ENCODE measurements at places on chromosomes 12 and 14. TPM values are rescaled to one million over a fixed set of nuclear protein-coding genes. Genes with fewer than 3 reads are reported as not detected.
A peak's percentile ranks its signal among the peaks of the same experiment; 100 is the strongest.

GRCh38 chr14:89304972-89305703 lies 111.9 kb downstream of the FOXN3 start:
- peak; percentile 43 for DNase-seq

Gene MIP
- not detected for total RNA-seq

Gene APOF
- total RNA-seq, result not detected

- no peak for DNase-seq
Measured at GRCh38 chr12:26828280-26829073, 4.5 kb downstream of the ITPR2 start.

DNA sequence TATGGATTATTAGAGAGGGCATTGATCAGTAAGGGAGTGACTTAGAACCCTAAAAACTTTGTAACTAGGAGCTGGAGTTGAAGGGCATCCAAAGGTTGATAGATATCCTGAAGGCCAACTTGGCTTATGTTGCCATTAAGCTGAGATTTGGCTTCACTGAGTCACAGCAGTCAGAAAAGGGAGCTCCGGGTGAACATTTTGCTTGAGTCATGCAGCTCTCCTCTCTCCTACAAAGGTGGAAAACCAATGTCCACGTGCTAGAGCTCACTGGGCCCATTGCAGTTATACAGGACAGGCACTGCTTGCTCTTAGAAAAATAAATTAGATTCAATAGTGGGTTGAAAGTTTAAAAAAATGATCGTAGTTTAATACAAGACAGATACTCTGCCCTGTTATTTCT lies 87.3 kb upstream of the LRIG3 start:
- DNase-seq, result no peak

- DNase-seq, result peak; percentile 39
Measured at GRCh38 chr12:102540815-102541385, 60.5 kb upstream of the IGF1 start.

GRCh38 chr14:60971271-60971670 lies 9.6 kb downstream of the TRMT5 start:
- DNase-seq, result no peak

- no peak for DNase-seq
Measured at GRCh38 chr12:3139760-3140159, 62.6 kb downstream of the TSPAN9 start.

DNA sequence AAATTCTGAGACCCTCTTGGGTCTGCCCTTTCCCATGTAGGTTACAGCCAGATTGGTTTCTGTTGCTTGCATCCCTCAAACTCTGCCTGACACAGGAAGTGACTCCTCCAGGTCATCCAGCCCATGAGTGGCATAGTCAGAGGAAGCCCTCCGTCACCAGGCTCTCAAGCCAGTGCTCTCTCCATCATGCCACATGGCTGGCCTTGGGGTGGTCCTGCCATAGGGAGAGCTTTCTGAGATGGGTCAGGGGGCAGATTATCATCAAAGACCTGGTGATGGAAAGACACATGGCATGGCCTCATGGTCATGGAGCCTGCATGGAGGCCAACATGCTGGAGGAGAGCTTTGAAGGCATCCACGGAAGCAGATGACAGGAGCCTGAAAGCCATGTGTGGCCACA lies 15.4 kb upstream of the CLMN start:
- DNase-seq, result no peak

Gene KMT2D
- total RNA-seq, result 53.4 TPM

GRCh38 chr12:58074259-58074658 lies 132.9 kb downstream of the ATP23 start:
- DNase-seq, result no peak

GRCh38 chr12:107501681-107502080 lies 183.9 kb upstream of the PWP1 start:
- no peak for DNase-seq

DNA sequence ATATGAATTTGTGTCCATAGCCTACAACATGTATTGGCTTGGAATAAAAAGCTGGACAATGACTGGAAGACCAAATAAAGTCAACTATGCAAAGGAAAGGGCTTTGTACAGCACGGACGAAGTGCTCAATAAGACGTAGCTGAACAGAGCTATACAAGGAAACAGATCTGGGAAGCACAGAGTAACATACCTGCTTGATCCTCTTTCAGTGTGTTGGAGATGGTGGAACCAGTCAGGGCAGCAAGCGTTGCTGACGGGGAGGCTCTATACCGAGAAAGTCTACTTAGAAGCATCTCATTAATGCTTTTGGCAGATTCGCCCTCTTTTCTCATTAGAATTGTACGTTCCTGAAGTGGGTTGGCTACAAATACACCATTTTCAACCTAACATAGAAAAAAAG lies 99.3 kb downstream of the HECTD4 start:
- no peak for DNase-seq

Gene MYO1H
- total RNA-seq, result not detected

Gene ACRBP
- total RNA-seq, result not detected

DNA sequence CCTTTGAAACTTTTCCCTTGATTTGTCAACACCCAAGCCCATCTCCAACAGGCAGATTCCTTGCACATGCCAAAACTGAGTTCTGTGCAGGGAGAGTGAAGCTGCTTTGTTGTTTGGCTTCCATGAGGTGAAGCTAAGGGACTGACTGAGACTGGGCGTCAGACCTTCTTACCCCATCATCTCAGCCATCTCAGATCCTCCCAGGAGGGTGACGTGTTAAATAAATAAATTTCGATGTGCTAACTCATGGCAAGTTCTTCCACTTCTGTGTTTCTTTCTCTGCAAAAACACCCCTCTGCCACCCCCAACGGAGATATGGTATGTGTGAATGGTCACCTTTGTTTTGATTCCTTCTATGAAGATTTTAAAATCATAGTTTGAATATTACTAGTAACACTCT lies 17.8 kb downstream of the UTP20 start:
- no peak for DNase-seq

- no peak for DNase-seq
Measured at GRCh38 chr12:112602150-112602549, 183.4 kb downstream of the PTPN11 start.

Gene KCNC2
- total RNA-seq, result not detected

Gene TROAP
- total RNA-seq, result 14.1 TPM

- peak; percentile 13 for DNase-seq
Measured at GRCh38 chr14:59086241-59086882, 102.1 kb upstream of the DAAM1 start.

- DNase-seq, result no peak
Measured at GRCh38 chr12:49955899-49956662, 5.5 kb downstream of the AQP2 start.

DNA sequence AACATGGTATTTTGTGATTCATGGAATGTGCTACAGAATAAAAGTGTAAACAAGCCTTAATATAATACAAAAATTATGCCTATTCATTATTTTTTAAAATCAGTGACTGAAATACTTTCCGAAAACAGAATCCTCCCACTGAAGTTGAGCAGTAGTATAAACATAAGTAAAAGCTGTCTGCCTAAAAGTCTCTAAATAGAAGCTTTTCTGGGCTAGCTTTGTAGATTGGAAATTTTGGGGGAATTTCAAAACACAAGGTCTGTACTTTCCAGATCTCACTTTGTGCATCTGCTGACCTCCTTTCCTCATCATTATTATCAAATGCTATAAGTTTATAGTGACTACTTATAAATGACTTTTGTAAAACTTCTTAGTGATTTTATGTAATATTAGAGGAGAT lies 80.4 kb upstream of the TRHDE start:
- no peak for DNase-seq

DNA sequence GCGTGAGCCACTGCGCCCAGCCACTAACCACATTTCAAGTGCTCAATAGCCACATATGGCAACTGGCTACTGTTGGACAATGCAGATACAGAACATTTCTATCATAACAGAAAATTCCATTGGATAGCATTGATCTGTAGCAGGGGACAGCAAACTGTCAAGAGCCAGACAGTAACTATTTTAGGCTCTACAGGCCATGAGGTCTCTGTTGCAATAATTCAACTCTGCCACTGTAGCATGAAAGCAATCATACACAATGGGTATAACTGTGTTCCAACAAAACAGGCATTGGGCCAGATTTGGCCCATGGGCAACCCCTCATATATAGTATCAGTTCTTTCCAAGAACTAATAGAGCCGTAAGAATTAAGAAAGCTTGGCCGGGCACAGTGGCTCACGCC lies 8.0 kb downstream of the CSRNP2 start:
- no peak for DNase-seq

- DNase-seq, result no peak
Measured at GRCh38 chr12:121579190-121579791, 1.5 kb downstream of the KDM2B start.

GRCh38 chr14:72653026-72653425 lies 240.9 kb downstream of the DPF3 start:
- no peak for DNase-seq

Gene GPR162
- 1.2 TPM for total RNA-seq

- DNase-seq, result no peak
Measured at GRCh38 chr12:48980389-48980952, 2.3 kb downstream of the WNT1 start.

Measured in HFFc6 (cell line).